ENCODE measurements at places on chromosomes 6 and 20.

- DNase-seq, result no peak
Measured at GRCh38 chr20:60272790-60273189, 314.6 kb downstream of the CDH26 start.

DNA sequence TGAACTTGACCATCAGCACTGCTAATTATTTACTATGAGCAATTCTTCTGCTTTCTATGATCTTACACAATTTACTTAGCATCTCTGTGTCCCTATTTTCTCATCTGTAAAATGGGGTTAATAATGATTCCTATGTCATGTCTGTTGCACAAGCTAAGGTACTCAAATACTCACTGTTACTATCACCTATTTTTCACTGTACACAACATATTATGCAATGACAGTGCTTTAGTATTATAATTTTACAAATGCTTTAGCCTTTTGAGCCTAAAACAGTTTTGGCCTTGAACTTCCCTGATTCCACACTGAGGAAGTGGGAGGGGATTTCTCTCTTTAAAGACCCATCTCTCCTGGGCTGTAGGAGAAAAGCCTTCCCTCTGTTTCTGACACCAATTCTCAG lies 36.9 kb upstream of the THEMIS start:
- no peak for DNase-seq

- no peak for DNase-seq
Measured at GRCh38 chr20:63697868-63698545, 1.6 kb downstream of the TNFRSF6B start.

- no peak for DNase-seq
Measured at GRCh38 chr20:17849901-17850683, 118.5 kb downstream of the SNX5 start.

DNA sequence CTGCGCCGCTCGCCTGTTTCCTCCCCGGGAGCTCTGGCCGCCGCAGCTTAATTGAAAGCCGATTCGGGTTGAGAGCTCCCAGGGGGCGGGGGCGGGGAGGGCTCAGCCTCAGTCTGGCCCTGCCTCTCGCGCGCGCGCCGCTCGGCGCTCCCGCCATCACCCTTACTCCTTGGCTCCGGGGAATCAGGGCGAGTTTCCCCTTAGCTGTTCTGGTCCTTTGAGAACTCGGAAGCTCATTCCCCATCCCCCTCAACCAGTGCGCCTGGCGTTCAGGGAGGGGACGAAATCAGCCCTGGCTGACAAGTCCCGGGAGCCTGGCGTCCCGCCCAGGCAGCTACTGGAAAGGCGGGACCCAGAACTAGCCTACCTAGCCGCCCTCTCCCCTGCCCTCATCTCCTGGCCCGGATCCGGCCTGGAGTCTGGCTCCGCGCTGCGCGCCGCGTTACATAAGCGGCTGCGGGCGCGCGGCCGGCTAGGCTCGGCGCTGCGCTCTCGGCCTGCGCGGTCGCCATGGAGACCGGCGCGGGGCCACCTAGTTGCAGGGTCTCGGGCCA lies 2.8 kb downstream of the SLC12A5 start:
- no peak for DNase-seq

DNA sequence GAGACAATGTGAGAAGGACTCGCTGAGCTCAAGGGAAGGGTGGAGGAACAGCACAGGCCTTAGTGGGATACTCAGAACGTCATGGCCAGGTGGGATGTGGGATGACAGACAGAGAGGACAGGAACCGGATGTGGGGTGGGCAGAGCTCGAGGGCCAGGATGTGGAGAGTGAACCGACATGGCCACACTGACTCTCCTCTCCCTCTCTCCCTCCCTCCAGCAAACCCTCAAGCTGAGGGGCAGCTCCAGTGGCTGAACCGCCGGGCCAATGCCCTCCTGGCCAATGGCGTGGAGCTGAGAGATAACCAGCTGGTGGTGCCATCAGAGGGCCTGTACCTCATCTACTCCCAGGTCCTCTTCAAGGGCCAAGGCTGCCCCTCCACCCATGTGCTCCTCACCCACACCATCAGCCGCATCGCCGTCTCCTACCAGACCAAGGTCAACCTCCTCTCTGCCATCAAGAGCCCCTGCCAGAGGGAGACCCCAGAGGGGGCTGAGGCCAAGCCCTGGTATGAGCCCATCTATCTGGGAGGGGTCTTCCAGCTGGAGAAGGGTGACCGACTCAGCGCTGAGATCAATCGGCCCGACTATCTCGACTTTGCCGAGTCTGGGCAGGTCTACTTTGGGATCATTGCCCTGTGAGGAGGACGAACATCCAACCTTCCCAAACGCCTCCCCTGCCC lies 1.7 kb downstream of the TNF start:
- peak; percentile 37 for DNase-seq

DNA sequence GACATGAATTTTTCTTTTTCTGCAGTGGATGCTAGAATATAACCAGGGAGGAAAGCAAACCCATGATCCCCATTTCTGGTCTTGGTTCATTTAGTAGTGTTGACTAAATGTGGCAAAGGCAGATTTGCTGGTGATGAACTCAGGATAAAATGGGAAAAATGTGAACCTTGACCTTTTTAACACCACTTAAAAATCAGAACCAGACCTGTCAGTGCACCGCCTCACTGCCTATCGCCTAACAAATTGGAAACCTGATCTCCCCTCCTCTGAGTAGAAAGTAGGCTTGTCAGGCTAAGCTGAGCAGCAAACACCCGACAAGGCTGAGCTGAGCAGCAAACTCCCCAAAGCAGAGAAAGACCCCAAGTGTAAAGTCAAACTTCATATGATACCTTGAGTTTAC lies 254.8 kb downstream of the FOXC1 start:
- no peak for DNase-seq

GRCh38 chr6:143955971-143956370 lies 52.1 kb downstream of the PLAGL1 start:
- DNase-seq, result no peak

DNA sequence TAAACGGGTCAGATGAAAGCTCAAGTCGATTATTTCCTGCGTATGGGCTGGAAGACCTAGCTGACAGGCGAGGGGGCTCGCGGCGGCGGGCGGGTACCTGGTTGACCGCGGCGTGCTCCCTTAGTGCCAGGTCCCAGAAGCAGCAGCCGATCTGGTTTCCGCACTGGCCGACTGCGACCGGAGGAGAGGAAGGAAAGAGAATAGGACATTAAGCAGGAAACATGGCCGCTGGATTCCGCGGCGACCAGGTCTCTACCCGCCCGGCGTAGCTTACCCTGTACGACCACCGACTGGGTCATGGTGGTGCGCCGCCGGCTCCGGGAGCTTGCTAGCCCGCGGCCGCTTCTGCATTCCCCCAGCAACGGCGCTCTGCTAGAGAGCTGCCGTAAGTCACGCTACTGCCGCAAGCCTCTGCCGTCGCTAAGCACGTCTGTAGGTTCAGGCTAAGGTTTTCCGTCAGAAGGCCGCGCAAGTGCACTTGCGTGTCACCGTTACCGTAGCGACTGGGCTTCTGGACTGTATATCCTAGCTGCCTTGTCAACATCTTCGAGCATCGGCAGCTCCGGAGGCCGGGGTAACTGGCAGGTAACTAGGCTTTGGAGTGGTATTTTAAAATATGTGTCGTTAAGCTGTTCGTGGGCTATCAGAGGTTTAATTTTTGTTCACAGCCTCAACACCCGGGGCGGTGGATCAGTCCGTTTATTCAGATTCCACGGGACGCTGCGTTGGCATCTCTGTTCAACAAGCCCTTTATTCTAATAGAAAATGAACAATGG lies at the start of the genes FAM229B and TUBE1:
TSS of gene FAM229B (plus strand) at position 456 of the 776 bp plus-strand sequence. CDS start 11,693 bp downstream, outside the sequence.
TSS of gene TUBE1 (minus strand) at position 347 of the 776 bp plus-strand sequence. CDS start at position 299, 48 bp downstream.
- DNase-seq, result peak; percentile 89

GRCh38 chr6:98525860-98526259 lies 308.5 kb upstream of the POU3F2 start:
- no peak for DNase-seq

- no peak for DNase-seq
Measured at GRCh38 chr6:26493258-26493657, 6.8 kb upstream of the BTN1A1 start.

DNA sequence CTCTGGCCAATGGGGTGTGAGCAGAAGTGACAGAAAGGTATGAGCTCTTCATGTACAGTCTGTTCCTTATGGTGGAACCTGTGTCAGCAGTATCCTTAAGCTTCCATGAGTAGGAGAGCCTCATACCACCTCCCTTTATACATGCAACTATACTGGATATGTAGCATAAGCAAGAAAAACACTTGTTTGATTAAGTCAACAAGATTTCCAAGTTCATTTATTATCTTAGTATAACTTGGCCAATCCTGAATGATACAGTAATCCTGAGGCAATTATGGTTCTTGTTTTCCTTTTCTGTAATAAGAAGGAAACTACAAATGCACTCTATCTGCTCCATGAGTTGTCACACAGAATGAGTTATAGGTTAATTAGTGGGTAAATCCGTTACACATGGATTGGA lies 409.6 kb upstream of the ID4 start:
- DNase-seq, result no peak

GRCh38 chr20:19824861-19825260 lies 66.8 kb downstream of the RIN2 start:
- no peak for DNase-seq

GRCh38 chr6:7668936-7669335 lies 57.0 kb upstream of the BMP6 start:
- DNase-seq, result no peak

DNA sequence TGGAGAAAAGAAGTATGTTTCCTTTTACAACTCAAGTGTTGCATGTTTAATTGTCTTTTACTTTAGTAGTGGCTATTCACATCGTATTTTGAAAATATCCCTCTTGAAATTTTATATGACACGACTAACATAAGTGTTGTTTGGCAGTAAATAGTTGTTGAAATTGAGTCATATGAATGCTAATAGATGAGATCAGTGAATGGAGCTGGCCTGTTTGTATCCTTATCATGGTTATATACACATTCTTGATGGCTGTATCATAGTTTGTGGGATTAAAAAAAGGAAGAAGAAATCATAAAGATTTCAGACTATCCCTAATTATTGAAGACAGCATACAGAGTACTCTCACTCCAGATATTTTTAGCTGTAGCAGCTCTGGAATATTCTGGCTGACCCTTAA lies 8.2 kb upstream of the RAE1 start:
- no peak for DNase-seq

DNA sequence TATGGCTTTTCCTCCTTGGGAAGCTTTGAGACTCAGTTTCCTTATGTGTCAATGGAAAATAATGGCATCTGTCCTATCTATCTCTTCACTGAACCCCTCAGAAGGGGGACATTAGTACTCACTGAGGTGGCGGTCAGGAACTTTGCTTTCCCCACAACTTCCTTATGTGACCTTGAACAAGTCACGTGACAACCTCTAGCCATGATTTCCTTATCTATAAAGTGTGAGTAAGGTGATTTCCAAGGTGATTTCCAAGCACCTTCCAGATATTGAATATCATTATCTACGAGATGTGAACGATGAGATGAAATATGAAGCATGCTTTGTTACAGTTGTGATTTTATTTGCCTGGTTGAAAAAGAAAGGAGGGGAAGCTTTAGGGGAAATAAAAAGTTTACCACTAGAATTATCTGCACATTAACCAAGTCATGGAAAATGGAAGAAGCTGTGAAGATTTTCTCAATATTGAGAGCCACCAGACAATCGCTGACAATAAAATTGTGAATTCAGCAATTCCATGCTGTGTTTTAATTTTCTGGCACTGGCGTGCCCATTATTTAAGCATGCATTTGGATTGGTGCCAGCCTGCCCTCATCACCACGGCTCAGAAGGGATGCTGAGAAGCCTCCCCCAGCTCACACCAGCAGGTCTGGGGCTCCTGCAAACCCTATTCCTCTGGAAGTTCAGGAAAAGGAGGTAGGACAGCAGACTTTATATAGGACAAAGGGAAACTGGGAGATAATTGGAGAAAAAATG lies 255.3 kb downstream of the CD83 start:
- DNase-seq, result no peak

DNA sequence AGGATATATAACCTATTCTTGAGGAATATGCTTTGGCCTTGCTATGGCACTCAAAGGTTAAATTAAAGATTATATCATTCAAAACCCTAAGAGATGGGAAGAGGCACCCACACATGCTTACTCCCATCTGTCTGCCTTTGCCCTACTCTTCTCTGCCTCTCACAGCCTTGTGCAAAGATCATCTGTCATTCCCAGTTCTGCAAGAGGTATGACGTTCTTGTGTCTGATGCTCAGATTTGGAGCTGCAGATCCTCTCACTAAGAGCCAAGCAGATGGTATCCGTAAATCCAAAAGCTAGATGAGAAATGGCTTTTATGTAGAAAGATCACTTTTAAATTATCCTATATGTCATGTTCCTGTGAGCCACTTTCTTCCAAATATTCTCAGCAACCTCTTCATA lies 112.0 kb downstream of the GPR63 start:
- no peak for DNase-seq

- DNase-seq, result no peak
Measured at GRCh38 chr6:153425536-153425935, 294.5 kb upstream of the RGS17 start.

- no peak for DNase-seq
Measured at GRCh38 chr6:109024784-109025183, 69.9 kb downstream of the SESN1 start.

DNA sequence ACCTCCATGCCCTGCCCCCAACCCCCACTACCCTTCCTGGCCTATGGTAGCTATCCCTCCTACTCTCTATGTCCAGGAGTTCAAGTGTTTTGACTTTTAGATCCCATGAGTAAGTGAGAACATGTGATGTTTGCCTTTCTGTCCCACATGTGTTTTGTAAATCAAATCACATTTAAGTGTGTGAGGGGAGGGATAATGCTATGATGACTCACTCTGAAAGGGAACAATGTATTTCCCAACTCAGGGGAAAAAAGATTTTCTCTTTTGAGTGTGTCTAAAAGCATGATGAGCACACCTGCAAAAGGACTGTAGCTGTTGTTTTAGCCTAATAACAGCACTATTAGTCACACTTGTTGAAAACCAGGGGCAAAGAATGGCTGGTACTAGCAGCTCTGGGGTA lies 193.7 kb downstream of the GJA10 start:
- no peak for DNase-seq

DNA sequence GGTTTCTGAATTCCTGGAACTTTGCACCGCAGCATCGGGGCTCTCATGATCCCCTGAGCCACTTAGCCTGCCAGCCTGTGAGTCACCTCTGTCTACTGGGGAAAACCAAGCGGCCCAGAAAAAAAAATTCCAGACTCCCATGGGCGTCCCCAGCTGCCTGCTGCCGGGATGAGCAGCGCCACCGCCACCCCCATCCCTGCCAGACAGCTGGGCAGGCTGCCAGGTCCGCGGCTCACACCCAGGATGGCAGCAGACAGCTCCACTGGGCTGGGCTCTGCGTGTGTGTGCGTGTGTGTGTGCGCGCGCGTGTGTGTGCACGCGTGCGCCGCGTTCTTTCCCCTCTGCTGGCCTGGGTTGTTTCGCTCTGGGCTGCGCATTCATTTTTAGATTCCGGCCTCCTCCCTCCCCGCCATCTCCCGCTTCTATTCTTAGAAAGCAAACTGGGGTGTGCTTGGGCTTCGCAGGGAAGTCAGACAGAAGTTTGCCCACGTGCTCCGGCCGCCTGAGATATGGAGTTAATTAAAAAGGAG lies 38.9 kb upstream of the PMEPA1 start:
- DNase-seq, result peak; percentile 35

DNA sequence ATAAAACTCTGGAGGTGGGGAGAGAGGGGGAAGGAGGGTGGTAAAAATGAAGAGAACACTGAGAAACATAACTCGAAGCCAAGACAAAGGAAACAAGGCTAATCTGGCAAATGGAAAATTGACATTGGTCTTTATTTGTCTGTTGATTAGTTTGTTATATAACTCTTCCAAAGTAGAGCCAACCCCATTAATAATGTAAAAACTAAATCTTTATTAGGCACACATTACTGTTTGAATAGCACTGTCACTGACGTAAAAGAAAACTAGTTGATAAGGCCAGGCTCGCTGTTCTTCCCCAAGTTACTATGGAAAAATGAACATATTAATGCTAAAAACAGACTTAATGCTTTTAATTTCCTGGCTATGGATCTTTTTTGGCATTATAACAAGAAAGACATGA lies 110.0 kb downstream of the MAP3K5 start:
- DNase-seq, result no peak

Measured in stimulated activated naive CD4-positive, alpha-beta T cell treated with Interleukin-2 at 50 U/mL for 16 hours (primary cell).